Left ventricle myocardium inferior (tissue), 1 donor: ENCODE measurements at places on chromosomes 13 and 19. TPM values are rescaled to one million over a fixed set of nuclear protein-coding genes. Genes with fewer than 3 reads are reported as not detected.

Gene AMER2
- total RNA-seq: not detected

Gene MUC16
- total RNA-seq: not detected

Gene ZNF230
- 3.5 TPM for total RNA-seq

Gene CEACAM7
- total RNA-seq: 0.16 TPM

Gene OR7D2
- 0.16 TPM for total RNA-seq
